ENCODE measurements at places on chromosomes 16 and 17.
A peak's percentile ranks its signal among the peaks of the same experiment; 100 is the strongest.

- no peak for DNase-seq
Measured at GRCh38 chr16:13061691-13062090, 160.3 kb downstream of the SHISA9 start.

DNA sequence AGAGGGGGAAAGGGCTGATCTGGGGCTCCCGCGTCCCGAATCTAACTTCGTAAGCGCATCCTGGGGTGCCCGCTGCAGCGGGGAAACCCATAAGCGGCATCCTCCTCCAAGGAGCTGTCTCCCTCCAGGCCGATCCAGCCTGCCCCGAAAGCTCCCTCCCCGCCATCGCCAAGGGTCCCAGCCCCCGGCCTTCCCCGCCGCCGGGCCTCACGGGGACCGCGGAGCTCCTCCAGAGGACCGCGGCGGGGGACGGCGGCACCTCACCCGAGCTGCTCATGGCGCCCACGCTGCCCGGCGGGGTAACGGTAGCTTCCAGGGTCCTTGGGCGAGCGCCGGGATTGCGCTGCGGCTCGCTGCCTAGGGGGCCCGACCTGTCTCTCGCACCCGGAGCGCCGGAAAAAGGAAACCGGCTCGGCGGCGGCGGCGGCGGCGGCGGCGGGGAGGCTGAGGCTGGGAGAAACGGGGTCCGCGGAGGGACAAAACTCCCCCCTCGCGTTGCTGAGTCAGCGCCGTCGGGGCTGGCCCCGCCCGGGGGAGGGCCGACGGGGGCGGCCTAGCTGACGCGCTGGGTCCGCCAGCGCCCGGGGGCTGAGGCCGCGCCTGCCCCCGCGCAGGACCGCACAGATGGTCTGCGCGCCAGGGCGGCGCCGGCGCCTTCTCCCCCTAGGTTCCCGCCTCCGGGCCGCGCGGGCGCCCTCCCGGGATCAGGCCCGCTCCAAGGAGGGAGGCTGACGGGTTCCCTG is at the start of gene BLMH:
Gene BLMH (minus strand): TSS at position 402 of the 743 bp plus-strand sequence. CDS start 125 bp downstream, at position 277.
- DNase-seq: peak; percentile 76

- DNase-seq: peak; percentile 96
Measured at GRCh38 chr17:5486206-5487124, at the start of gene MIS12. TSS of gene MIS12 (plus strand) at chr17:5486566. CDS start at chr17:5488863, 2,297 bp downstream.

DNA sequence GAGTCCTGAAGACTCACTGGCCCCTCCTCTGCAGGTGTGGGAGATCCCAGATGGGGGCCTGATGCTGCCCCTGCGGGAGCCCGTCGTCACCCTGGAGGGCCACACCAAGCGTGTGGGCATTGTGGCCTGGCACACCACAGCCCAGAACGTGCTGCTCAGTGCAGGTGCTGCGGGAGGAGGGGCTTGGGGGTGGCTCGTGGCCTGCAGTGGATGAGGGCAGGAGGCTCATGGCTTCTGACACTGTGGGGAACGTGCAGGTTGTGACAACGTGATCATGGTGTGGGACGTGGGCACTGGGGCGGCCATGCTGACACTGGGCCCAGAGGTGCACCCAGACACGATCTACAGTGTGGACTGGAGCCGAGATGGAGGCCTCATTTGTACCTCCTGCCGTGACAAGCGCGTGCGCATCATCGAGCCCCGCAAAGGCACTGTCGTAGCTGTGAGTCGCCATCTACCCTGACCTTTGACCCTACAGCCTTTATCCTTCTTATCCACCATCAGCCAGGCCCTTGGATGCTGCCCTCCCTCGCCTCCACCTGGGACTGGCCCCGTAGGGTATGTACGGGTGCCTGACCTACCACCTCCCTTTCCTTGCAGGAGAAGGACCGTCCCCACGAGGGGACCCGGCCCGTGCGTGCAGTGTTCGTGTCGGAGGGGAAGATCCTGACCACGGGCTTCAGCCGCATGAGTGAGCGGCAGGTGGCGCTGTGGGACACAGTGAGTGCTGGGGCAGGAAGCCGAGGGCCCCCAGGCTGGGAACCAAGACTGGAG is 3.6 kb downstream of the CORO1A start:
- no peak for DNase-seq

DNA sequence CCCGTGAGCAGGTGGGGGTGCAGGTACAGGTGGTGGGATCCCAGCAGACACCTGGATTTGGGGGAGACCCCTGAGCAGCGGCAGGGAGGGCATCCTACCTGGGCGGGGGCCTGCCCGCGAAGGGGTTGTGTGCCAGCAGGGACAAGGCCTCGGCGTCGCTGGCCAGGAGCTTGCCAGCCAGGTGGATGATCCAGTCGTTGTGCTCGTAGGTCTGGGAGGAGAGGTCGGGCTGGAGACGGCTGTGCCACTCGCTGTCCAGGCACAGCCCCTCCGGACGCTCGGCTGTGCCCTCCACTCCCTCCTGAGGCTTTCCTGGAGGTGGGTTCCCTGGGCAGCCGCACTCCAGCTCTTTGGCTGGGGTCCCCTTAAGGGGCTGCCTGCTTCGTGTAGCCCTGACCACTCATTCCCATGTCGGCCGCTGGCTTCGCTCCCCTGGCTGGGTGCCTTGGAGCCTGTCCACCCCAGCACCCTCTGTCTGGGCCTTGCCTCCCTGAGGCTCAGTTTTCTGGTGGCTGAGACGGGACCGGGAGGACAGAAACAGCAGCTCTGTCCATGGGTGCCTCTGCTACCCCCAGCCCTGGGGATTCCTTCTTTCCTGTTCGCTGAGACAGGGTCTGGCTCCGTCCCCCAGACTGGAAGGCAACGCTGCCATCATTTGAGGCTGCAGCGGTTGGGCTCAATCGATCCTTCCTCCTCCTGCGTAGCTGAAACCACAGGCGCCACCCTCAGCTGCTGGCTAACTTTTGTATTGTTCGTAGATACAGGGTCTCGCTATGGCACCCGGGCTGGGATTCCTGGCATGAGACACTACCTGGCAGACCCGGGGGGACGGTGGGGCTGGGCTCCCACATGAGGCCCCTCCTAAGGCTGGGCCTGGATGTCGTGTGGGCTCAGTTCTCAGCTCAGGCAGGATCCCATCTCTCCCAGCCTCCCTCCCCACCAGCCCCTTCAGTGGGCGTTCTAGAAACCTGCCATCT is 68.6 kb upstream of the GNG13 start:
- no peak for DNase-seq

GRCh38 chr17:58398574-58399266 is 18.6 kb downstream of the RNF43 start:
- no peak for DNase-seq
